ENCODE measurements at places on chromosomes 7 and 10. TPM values are rescaled to one million over a fixed set of nuclear protein-coding genes. Genes with fewer than 3 reads are reported as not detected.

Gene HABP2
- total RNA-seq: not detected

Gene TSPAN15
- 65.1 TPM for total RNA-seq

Gene SMO
- 2.3 TPM for total RNA-seq

DNA sequence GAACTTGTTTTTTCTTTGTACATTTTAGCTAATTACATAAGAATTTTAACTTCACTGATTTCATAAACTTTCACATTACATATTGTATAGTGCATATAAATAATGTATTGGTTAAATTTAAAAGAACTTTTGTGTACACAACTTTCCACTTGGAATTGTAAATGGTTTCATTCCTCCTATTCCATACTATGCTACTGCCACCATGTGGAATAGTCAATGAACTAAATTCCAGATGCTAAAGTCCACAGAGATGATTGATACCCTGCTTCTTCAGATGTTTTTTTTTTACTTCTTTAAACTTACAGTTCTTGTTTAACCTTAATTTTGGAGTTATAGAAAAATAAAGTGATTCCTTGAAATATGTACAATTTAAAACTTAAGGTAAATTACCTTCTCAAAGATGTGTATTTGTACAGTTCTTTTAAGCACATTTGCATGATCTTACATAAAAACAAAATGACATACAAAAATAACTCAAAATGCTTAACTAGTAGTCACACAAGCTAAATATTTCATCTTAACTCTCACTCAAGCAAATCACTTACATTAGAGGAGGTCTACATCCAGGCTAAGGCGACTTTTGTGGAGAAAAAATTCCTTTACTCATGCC lies 247.6 kb upstream of the HGF start:
- DNase-seq: peak; percentile 38

DNA sequence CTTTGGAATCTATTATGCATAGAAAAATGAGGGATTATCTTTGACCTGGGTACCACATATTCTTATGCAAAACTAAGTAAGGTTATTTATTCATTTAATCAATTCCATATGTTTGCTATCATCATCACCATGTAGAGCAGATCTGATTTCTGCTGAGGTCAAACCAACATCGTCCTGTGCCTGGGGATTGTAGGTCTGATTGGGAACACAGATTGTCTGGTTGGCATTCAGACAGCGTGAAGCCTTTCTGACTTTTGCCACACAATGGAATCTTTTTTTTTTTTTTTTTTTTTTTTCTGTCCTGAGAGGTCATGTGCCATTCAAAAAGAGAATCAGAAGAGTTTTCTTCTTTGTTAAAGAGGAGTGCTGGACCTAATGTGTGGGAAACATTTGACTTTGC lies 142.9 kb downstream of the RAB11FIP2 start:
- no peak for DNase-seq

DNA sequence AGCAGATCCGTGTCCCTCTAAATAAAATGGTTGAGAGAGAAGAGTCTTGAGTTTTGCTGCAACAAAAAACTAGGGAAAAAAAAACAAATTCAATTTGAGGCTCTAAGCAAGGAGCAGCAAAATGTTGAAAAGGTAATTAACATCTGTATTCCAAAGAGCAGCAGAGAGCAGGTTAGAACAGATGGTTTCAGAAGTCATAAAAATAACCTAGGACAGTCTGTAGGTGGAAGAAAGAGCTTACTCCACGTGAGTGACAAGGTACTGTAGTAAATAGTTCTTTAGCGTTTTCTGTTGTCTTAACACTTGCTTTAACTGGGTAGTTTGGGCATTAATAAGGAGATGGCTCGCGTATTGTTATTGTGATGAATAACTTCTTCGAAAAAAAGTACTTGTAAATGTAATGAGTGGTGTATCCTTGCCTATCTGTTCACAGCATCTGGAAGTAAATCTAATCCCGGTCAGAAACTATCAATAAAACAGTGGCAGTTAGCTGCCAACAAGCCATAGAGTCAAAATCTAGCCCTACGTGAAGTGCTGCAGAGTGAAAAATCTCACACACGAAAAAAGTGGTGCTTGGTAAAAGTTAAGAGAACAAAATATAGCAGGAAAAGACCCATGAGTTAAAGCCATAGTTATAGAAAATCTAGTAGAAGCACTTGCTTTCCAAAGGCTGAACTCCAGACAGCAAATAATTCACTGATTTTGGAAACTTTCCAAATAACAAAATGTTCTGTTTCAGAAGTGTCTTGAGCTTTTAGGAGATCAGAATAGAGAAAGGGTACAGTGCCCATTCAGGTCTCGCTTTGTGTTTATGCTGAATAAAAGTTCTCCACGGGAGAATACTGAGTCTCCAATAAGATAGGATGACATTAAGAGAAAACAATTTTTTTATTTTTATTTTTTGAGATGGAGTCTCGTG lies 49.3 kb upstream of the PARD3 start:
- no peak for DNase-seq

- DNase-seq: no peak
Observed at GRCh38 chr7:91348711-91349110, 84.5 kb downstream of the FZD1 start.

DNA sequence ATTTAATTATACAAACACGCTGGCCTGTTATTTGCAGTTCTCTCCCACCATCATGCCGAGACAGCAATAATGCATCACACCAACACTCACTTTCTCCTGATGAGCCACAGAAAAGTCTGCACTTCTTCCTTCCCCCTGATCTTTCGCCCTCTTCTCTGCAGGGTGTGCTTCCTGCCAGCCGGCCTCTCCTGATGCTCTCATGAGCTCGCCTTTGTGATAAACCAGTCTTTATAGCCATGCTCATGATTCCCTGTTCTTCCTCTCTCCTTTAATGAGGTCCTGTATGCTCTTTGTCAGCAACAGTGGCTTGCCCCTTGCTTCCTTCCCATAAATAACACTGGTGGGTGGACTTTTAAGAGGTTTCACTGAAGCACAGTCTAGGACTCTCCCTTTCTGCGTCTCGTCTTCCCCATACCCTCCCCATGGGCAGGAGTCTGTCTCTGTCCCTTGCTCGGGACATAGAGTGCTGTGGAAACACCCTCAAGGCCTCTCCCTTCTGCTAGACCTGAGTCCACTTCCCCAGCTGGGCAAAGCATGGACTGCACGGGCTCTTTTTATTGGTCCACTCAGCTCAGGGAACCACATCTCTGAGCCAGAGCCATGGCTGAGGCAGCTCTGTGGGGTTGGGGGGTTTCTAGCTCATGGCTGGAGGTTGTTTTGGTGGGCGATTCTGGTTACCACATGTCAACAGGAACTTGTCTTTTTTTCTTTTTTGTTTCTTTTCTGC lies 133.9 kb downstream of the C10orf105 start:
- DNase-seq: no peak
